HS-5 (cell line): ENCODE measurements at places on chromosomes 7 and 10.
A peak's percentile ranks its signal among the peaks of the same experiment; 100 is the strongest.

- DNase-seq: no peak
Observed at GRCh38 chr7:87628780-87629569, 777 bp downstream of the RUNDC3B start.

GRCh38 chr7:73606801-73607691, 17.3 kb downstream of the MLXIPL start:
- no peak for DNase-seq

DNA sequence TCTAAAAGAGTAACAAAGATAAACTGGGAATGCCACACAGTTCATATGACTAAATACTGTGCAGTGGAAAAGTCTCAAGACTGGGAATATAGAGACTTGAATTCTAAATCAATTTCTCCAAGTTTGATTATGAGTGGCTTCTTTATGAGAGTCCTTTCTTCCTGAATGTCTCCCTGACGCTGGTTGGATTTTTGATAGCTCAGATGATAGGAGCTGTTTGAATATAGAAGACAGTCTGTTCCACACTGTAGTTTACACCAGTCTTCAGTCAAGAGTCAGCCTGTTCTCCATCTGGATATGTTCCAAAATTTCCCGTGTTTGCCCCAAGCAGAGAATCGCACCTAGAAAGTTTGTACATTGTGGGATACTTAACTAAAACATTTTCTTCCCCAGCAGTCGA, 173.7 kb downstream of the LRMDA start:
- DNase-seq: no peak

- DNase-seq: no peak
Observed at GRCh38 chr7:42843205-42843800, 68.6 kb downstream of the C7orf25 start.

GRCh38 chr7:41189866-41190265, 513.0 kb downstream of the INHBA start:
- peak; percentile 97 for DNase-seq

DNA sequence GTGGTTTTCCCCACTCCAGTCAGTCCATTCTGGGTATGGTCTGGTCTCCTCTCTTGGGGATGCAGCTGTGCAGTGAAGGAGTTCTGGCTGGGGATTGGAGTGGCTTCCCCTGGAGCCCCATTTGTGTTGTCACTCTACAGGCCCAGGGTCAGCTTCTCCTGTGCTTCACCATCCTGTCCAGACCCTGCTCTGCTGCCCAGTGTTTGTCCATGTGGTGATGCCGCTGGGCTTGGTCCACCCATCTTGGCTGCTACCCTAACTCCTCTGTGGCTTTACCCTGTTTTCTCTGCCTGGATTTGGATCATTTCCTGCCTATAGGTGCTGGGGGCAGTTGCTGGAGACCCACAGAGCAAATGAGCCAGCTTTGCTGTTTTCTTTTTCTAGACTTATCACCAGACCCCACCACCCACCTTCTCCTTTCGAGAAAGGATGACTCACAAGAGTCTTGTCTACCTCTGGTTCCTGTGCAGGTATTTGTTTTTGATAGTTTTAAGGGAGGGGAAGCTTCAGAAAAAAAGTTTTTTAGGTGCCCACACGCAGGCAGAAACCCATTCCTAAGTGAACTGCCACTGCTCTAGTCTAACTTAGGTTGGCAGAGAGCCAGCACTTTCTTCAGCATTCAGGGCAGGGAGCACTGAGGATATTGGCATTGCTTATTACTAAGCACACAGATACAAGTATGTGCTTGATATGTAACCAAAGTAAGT, 8.5 kb downstream of the ZDHHC16 start:
- no peak for DNase-seq

DNA sequence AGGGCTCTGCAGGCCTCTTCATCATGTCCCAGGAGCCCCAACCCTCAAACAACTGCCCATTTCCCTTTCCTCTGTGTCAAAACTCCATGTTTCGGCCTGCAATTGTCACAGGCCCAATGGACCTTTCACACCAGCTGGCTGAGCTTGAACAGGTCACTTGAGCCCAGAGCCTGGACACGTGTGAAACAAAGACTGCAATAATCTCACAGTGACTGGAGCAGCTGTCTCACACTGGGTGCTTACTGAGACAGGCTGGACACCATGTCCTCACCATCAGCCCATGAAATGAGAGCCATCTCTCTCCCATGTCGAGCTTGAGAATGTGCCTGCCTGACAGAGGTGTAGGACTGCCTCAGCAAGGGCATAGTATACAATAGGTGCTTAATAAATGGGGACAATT, 19.5 kb upstream of the EIF5AL1 start:
- DNase-seq: no peak

GRCh38 chr7:561631-562373, 42.2 kb upstream of the PDGFA start:
- DNase-seq: no peak

- DNase-seq: no peak
Observed at GRCh38 chr7:99997545-99998137, 17.8 kb upstream of the ZKSCAN1 start.

- DNase-seq: peak; percentile 66
Observed at GRCh38 chr10:68074775-68075549, at the start of gene HERC4. HERC4 (minus strand) TSS chr10:68075283; CDS start chr10:68073108, 2,175 bp downstream.

DNA sequence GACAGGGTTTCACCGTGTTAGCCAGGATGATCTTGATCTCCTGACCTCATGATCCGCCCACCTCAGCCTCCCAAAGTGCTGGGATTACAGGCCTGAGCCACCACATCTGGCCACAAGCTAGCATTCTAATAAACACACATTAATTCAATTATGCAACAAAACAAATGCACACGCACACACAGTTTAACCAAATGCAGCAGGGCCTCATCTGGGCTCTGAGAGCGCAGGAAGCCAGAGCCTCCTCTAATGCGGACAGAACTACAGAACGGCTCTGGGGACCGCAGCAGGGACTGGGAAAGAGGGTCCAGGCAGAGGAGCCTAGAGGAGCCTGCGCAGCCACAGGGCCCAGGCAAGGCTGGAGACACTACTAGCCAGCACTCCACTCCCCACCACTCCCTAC, 3.8 kb downstream of the MAD1L1 start:
- DNase-seq: no peak

DNA sequence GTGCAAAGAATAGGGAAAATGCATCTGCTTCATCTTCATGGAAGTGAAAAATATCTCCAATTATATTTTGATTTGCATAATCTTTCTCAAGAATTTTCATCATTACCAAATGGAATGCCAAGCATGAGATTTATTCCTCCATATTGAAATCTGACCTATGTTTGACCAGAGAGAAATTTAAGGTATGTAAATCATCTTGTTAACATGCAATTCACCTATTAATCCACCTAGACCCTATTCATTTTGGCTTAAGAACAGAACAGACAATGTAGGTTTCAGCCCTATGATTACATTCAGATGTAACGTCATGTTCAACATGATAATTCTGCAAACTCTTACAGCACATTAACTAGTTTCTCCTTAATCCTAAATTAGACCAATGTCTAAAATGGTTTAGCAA, 30.8 kb upstream of the TMEM140 start:
- no peak for DNase-seq

DNA sequence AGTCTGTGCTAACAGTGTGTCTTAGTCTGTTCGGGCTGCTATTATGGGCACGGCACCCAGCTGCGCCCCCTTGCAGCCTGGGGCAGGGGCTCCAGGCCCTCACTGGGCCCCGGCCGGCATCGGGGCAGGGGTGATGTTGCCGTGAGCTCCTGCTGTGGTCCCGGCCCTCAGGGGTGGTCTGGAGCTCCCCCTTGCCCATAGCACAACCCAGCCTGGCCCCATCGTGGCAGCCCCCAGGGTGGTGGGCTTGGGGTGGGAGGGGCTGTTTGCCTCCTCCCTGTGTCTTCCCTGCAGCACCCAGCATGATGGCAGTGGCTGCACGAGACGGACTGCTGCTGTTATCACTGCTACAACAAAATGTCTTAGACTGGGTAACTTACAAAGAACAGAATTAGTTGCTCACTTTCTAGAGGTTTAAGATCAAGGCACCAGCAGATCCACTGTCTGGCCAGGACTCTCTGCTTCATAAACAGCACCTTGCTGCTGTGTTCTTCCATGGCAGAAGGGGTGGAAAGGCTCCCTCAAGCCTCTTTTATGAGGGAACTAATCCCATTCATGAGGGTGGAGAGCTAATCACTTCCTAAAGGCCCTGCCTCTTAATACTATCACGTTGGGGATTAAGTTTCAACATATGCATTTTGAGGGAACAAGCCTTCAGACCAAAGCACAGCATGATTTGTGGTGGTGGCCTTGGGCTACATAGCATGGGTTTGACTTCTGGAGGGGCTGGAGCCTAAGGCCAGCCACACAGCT, 149.5 kb downstream of the SEC23IP start:
- DNase-seq: no peak
